SK-MEL-5 (cell line): ENCODE measurements at places on chromosomes 7 and 10. TPM values are rescaled to one million over a fixed set of nuclear protein-coding genes. Genes with fewer than 3 reads are reported as not detected.

ITIH5 gene
- 14.2 and 15.5 TPM in 2 replicates for total RNA-seq

INMT gene
- not detected in 2 replicates for total RNA-seq

KIAA1549 gene
- 2.7 and 3.0 TPM in 2 replicates for total RNA-seq

UNC5B gene
- 0.82 and 0.90 TPM in 2 replicates for total RNA-seq

GRID2IP gene
- total RNA-seq = 0.03 TPM in 1 of 2 replicates, not detected in the other

SCIN gene
- 0.34 and 0.59 TPM in 2 replicates for total RNA-seq

GHRHR gene
- total RNA-seq = not detected in 2 replicates

RUFY2 gene
- 7.4 and 7.9 TPM in 2 replicates for total RNA-seq

PDE6C gene
- total RNA-seq = not detected in 2 replicates

- no peak for DNase-seq
These were observed 38.4 kb downstream of the ANK3 start for GRCh38 chr10:60351191-60351853.

- no peak for DNase-seq
These were observed 8.7 kb upstream of the PLXNA4 start for GRCh38 chr7:132584796-132585494.

DNA sequence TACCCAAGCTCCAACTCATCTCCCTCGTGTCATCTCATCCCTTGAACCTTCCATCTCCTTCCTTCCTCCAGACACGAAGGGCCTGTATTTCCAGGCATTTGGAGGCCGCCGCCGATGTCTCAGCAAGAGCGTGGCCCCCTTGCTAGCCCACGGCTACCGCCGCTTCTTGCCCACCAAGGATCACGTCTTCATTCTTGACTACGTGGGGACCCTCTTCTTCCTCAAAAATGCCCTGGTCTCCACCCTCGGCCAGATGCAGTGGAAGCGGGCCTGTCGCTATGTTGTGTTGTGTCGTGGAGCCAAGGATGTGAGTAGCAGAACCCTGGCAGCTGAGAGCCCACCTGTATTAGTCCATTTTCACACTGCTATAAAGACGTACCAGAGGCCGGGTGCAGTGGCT lies 5.5 kb downstream of the FBXO24 start:
- no peak for DNase-seq

GRCh38 chr10:100653957-100654781 lies 91.2 kb upstream of the PAX2 start:
- no peak for DNase-seq

DNA sequence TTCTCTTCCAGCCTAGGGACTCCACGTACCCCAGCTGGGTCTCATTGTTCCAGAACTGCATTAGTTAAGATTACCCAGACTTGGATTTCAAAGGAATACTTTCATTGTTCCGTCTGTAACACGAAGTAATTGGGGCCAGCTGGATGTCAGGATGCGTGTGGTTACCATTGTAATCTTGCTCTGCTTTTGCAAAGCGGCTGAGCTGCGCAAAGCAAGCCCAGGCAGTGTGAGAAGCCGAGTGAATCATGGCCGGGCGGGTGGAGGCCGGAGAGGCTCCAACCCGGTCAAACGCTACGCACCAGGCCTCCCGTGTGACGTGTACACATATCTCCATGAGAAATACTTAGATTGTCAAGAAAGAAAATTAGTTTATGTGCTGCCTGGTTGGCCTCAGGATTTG lies 21.0 kb downstream of the LRRC17 start:
- no peak for DNase-seq

DNA sequence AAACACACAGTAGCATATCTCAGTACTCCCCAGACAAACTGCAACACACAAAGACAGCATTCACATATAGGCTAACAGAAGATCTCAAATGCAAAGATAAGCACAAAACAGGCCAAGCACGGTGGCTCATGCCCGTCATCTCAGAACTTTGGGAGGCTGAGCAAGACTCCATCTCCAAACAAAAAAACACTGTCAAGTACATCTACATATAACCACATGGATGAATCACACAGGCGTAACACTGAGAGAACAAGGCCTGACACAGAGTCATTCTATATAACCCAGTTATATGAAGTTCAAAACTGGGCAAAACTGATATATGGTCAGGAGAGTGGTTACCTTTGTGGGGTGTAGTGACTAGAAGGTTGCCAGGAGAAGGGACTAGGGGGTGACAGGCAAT lies 506.4 kb downstream of the KCNMA1 start:
- peak; percentile 0 for DNase-seq

- no peak for DNase-seq
These were observed 159.2 kb upstream of the FOXP2 start for GRCh38 chr7:114255404-114255841.

GRCh38 chr7:2522780-2523433 lies 3.3 kb downstream of the LFNG start:
- DNase-seq = peak; percentile 44

- no peak for DNase-seq
These were observed 4.7 kb downstream of the MYL10 start for GRCh38 chr7:101624246-101625001.

- DNase-seq = no peak
These were observed 57.1 kb downstream of the RELN start for GRCh38 chr7:103932389-103932788.

- no peak for DNase-seq
These were observed 12.6 kb upstream of the FAM13C start for GRCh38 chr10:59374916-59375315.

DNA sequence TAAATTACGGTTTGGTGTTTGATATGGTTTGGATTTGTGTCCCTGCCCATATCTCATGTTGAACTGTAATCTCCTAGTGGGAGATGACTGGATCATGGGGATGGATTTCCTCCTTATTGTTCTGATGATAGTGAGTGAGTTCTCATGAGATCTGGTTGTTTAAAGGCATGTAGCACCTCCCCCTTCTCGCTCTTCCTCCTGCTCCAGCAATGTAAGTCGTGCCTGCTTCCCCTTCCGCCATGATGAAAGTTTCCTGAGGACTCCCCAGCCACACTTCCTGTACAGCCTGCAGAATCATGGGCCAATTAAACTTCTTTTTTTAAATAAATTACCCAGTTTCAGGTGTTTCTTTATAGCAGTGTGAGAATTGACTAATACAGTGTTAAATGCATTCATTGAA lies 116.6 kb downstream of the DOCK4 start:
- no peak for DNase-seq

DNA sequence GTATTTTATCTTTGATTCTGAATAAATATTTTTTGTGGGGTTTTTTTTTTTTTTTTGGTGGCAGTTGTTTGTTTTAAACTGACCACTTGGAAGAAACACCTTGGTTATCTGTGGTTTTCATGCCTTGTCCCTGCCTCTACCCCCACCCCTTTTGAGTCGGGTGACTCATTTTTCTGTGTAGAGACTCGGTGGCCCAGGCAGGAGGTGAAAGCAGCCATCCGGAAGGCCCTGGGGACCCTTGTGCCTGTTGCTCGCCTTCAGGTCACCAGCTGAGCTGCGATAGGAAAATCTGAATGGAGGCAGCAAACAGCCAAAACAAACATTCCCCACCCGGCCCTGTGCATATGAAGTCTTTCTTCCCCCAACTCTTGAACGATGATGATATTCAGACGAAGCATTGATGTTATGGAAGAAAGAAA lies 22.8 kb downstream of the CYP17A1 start:
- DNase-seq = no peak

- no peak for DNase-seq
These were observed 128.0 kb downstream of the HGF start for GRCh38 chr7:81641873-81642272.

DNA sequence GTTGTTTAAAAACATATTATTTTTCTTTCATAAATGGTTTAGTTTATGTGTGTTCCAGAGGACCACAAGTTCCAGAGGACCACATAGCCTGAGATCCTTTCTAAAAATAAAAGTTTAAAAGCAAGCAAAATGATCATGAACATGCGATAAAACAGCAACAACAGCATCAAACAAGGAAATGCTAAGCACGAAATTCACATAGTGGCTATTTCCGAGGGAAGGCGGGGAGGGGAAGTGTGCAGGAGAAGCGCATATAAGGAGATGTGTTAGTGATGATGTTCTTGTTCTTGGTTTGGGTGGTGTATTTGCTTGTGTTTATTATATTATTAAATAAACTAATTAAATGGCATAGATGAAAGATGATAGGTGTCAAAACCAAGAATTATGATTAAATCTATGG lies 1.2 kb downstream of the TBATA start:
- DNase-seq = no peak

DNA sequence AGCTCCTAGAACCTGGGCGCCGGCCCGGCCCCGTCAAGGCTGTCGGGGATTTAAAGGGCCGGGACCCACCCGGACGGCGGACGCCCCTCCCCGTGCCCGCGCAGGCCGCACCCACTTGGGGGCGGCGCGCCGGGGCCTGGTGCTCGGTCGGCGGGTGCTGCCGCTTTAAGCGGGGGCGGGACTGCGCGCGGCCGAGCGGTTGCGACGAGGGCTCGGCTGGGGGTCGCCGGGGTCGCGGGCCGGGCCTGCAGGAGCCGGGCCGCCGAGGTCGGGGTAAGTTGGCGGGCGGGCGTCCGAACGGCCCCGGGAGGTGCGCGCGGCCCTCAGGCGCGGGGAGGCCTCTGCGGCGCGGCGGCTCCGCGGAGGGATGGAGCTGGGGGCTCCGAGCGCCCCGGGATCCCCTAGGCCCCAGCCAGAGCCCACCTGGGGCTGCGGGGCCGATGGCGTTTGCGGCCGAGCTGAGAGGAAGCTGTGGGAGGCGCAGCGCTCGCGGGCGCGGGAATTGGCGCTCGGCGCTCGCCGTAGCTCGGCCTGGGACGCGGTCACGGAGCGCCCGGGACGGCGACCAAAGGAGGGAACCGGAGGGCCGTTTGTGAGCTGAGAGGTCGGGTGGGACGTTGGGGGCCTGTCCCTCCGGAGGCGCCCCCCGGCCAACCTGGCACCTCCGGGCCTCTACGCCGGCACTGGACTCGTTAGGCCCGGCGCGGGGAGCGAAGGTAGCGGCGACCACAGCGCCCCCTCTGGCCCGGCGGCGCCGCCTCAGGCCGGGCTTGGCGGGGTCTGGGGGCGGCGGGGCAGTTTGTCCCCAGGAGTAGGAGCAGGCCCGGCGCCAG lies at the start of gene TRRAP:
TRRAP (plus strand) TSS at position 168 of the 833 bp plus-strand sequence. CDS start 2,619 bp downstream, outside the sequence.
- DNase-seq = peak; percentile 74

GRCh38 chr7:127911968-127912511 lies 119.2 kb downstream of the LRRC4 start:
- no peak for DNase-seq

GRCh38 chr7:149830997-149831740 lies 7.0 kb upstream of the ZNF862 start:
- DNase-seq = peak; percentile 32

GRCh38 chr10:57830877-57831560 lies 436.7 kb downstream of the IPMK start:
- no peak for DNase-seq

GRCh38 chr7:159034988-159035387 lies 109.7 kb downstream of the VIPR2 start:
- DNase-seq = no peak

GRCh38 chr10:43209651-43210141 lies 57.2 kb downstream of the RASGEF1A start:
- DNase-seq = no peak

- no peak for DNase-seq
These were observed 34.5 kb upstream of the EGR2 start for GRCh38 chr10:62850646-62851045.

- no peak for DNase-seq
These were observed 33.3 kb downstream of the CC2D2B start for GRCh38 chr10:95941115-95941514.

DNA sequence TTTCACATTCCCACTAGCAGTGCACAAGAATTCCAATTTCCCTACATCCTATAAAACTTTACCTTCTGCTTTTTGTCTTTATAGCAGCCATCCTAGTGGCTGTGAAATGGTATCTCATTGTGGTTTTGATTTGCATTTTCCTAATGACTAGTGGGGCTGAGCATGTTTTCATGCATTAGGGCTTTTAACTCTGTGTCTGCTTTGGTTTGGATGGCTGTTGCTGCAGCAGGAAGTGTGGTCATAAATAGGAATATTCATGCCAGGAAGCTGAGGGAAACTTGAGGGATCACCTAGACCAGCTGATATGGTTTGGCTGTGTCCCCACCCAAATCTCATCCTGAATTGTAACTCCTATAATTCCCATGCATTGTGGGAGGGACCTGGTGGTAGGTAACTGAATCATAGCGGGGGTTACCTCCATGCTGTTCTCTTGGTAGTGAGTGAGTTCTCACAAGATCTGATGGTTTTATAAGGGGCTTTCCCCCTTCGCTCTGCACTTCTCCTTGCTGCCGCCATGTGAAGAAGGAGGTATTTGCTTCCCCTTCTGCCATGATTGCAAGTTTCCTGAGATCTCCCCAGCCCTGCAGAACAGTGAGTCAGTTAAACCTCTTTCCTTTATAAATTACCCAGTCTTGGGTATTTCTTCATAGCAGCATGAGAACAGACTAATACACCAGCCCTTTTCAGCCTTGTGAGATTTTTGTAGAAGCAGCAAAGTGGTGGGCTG lies 181.8 kb upstream of the PITRM1 start:
- no peak for DNase-seq

GRCh38 chr10:118842843-118843624 lies 88.3 kb upstream of the CACUL1 start:
- no peak for DNase-seq

DNA sequence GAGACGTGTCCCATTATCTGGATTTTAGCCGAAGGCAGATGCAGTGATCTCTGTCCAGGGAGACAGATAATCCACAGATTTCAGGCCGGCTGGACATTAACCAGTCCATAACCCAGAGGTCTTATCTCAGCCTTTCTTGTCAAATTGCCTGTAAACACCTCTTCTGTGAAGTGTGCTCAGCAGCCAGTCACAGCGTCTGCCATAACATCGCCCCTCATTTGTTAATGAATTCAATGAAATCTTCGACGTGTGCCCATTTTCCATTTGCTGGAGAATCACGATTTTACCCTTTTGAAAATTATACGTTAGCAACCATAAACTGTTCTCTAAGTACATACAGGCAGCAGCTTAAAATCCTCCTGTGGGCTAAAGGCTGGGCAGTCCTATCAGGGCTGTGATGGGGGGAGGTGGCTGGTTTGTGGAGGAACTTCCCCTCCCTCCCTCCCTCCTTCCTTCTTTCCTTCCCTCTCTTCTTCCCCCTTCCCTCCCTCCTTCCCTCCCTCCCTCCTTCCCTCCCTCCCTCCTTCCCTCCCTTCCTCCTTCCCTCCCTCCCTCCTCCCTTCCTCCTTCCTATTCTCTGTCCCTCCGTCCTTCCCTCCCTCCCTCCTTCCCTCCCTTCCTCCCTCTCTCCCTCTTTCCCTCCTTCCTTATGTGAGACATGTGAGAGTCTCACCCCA lies 26.6 kb upstream of the FAM20C start:
- DNase-seq = no peak

GRCh38 chr10:126568809-126569385 lies 101.6 kb downstream of the C10orf90 start:
- no peak for DNase-seq

- DNase-seq = no peak
These were observed 217.4 kb upstream of the KLF14 start for GRCh38 chr7:130951303-130951975.

GRCh38 chr10:71748671-71749191 lies 24.6 kb downstream of the VSIR start:
- no peak for DNase-seq

- peak; percentile 98 for DNase-seq
These were observed 121.3 kb downstream of the PPP1R9A start for GRCh38 chr7:95028683-95029082.

GRCh38 chr10:74109452-74109851 lies 41.2 kb downstream of the AP3M1 start:
- no peak for DNase-seq
